Brain (organoid and tissue), 16 donors: ENCODE measurements at places on chromosomes 1 and 21. TPM values are rescaled to one million over a fixed set of nuclear protein-coding genes. Genes with fewer than 3 reads are reported as not detected.

Gene GLMN
- 3.7 TPM for polyA plus RNA-seq

Gene RPS6KA1
- 24.0 TPM for polyA plus RNA-seq

Gene SHE
- polyA plus RNA-seq = 1.6 TPM

Gene CAPN8
- 0.61 TPM for polyA plus RNA-seq

Gene AUNIP
- 2.8 TPM for polyA plus RNA-seq

Gene DPT
- polyA plus RNA-seq = not detected

Gene LINGO4
- 0.12 TPM for polyA plus RNA-seq

Gene ADAMTSL4
- 2.4 TPM for polyA plus RNA-seq

Gene ZNF683
- polyA plus RNA-seq = not detected

Gene ZNF695
- 2.4 TPM for polyA plus RNA-seq

Gene LIPI
- not detected for polyA plus RNA-seq

Gene RGL1
- 15.1 TPM for polyA plus RNA-seq

Gene RGS1
- polyA plus RNA-seq = 2.5 TPM

Gene CEP350
- 4.9 TPM for polyA plus RNA-seq

Gene OR14A16
- not detected for polyA plus RNA-seq

Gene NT5C1A
- not detected for polyA plus RNA-seq

Gene GJA5
- 2.2 TPM for polyA plus RNA-seq

Gene NUP210L
- polyA plus RNA-seq = 0.27 TPM

Gene THEM5
- not detected for polyA plus RNA-seq

Gene TAS1R3
- polyA plus RNA-seq = 0.24 TPM

Gene MYOC
- not detected for polyA plus RNA-seq

Gene SH3BGRL3
- polyA plus RNA-seq = 278 TPM

Gene ARMH1
- polyA plus RNA-seq = 5.2 TPM

Gene RXFP4
- not detected for polyA plus RNA-seq

Gene RIMKLA
- polyA plus RNA-seq = 29.9 TPM

Gene C1orf116
- polyA plus RNA-seq = 2.1 TPM

Gene S100A1
- 570 TPM for polyA plus RNA-seq

Gene IL12RB2
- 0.51 TPM for polyA plus RNA-seq

Gene DIO1
- polyA plus RNA-seq = not detected

Gene SERPINC1
- polyA plus RNA-seq = 0.22 TPM

Gene NPHS2
- polyA plus RNA-seq = not detected

Gene KCTD3
- 31.8 TPM for polyA plus RNA-seq

Gene TRIM63
- 0.54 TPM for polyA plus RNA-seq

Gene LAD1
- polyA plus RNA-seq = 5.7 TPM
